Brain microvascular endothelial cell (primary cell): ENCODE measurements at places on chromosomes 1 and 21.
A peak's percentile ranks its signal among the peaks of the same experiment; 100 is the strongest.

DNA sequence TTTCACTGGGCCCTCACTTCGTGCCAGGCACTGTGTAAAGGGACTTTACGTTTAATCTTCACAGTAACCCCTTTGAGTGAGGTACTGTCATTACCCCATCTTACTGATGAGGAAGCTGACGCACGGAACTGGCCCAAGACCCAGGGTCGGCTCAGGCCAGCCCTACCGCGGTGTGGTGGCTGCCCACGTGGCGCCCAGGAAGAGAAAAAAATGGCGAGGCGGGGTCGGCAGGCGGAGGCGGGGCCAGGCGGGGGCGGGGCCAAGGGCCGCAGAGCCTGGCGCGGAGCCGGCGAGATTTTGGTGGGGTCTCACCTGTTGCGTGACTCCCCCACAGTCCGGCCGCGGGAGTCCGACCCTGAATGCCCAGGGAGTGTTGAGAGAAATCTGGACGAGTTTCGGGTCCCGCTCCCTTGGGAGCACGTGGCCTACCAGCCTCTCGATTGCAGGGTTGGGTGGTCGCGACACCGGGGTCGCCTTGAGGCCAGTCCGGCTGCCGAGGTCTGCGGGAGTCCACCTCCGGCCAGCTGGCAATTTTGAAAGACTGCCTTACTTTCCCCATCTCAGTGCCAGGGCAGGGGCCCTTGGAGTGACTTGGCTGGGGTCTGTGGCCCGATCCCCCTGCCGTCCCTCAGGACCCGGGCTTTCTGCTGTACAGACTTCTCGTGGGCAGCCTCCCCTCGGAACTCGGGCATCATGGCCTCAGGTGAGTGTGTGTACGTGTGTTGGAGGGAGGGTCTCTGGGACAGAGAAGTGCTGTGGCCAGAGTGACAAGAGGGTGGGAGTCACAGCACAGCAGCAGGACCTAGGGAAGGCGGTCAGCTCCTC is at the start of the genes AMPD2 and GNAT2:
TSS of gene AMPD2 (plus strand) at position 262 of the 825 bp plus-strand sequence. CDS start 1,339 bp downstream, outside the sequence.
TSS of gene GNAT2 (minus strand) at position 41 of the 825 bp plus-strand sequence. CDS start 6,746 bp downstream, outside the sequence.
- DNase-seq, result peak; percentile 79

- no peak for DNase-seq
Measured at GRCh38 chr1:110033421-110033820, 1.0 kb upstream of the STRIP1 start.

DNA sequence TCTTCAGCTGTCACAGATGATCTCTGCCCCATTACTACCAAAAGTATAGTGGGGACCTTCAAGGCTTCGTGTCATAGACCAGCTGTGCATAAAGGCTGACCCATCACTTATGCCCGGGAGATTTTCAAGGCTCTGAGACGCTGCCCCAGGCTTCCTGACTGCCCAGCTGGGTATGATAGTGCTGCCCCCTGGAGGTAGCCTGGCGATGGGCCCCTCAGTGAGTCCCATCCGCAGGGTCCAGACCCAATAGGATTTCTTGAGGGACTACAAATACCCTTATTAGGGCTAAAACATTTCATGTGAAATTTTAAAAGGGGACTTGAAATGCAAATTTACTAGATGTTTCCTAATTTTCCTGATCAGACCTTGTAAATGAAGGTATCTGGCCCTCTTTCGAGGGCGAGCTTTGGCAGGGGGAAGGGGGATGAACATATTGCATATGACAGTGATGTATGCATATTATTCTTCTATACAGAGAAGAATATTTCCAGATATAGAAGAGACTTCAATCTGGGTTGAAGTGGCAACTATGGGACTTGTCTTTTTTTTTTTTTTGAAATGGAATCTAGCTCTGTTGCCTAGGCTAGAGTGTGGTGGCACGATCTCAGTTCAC is 11.7 kb upstream of the FCMR start:
- no peak for DNase-seq

GRCh38 chr1:78958711-78959110 is 47.8 kb downstream of the ADGRL4 start:
- DNase-seq, result no peak

GRCh38 chr1:206580438-206581113 is 31.7 kb downstream of the EIF2D start:
- DNase-seq, result no peak

DNA sequence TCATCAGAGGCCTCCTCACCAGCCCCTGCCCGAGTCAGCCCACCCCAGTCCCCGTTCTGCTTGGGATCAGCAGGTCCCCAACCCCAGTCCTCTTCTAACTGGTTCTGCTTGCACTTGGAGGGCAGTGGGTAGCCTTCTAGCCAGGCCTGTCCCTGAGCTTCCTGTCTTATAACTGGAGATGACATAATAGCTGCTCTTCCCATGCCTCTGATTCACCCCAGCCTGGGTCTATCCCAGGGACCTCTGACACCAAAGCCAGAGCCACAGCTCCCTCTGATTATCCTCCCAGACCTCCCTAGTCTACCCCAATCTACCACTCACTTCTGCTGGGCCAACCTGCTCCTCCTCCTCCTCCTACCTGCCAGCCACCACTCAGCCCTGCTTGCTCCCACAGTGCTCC is 31.4 kb downstream of the IQGAP3 start:
- DNase-seq, result no peak

DNA sequence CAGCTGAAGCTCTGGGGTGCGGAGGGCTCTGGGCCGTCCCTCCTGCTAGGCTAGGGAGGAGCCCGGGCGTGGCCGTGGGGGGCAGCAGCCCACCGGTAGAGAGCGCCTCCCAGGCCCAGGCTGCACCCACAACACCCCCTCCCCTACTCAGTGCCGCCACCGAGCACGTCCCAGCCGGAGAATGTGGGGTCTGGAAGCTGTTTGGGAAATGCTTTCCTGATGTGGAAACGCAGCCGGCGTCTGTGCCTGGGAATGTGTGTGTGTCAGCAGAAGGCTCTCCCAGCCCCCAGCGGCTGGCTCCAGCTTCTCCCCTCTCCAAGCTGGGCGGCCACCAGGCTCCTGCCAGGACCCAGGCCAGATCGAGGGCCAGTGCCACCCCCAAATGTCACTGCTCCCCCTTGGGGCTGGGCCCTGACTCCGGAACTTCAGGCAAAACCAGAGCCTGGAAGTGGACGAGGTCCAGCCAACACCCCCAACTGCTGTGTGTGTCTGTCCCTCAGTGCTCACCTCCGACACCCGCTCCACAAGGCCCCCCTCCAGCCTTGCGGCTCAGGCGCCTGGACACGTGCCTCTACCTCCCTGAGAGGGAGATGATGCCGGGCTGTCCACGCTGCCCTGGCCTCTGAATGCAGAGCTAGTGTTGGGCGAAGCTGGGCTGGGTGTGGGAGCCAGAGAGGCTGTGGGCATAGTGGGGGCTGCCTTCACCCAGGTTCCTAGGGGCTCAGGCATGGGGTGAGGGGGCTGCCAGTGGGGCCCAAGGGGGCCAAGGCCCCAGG is 74.7 kb downstream of the MEGF6 start:
- no peak for DNase-seq

GRCh38 chr1:92026806-92027205 is 3.0 kb upstream of the EPHX4 start:
- no peak for DNase-seq
